ENCODE measurements at places on chromosomes 12 and 14.

GRCh38 chr14:81275305-81276072, 54.7 kb upstream of the GTF2A1 start:
- no peak for DNase-seq

DNA sequence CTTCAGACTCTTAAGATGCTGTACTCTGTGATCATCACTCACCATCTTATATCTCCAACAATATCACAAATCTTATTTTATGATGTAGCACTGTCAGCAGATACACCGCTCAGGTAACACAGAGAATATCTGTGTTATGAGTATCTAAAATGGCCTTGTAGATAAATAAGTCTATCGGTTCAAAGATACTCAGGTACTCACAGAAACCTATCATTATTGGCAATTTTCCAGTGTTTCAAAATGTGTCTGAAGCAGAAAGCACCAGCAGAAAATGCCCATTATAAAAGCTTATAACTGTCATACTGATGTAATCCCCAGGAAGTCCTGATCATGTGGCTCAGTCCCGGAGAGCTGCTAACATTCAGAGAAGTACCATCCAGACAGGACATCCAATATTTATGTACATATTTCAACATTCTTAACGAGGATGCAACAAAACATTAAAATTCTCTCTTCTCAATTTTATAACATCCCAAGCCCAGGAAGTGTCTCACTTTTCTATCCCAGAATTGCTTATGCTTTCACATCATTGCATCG, 190.7 kb upstream of the LMNTD1 start:
- no peak for DNase-seq

GRCh38 chr12:19185262-19185929, 55.9 kb downstream of the PLEKHA5 start:
- no peak for DNase-seq

DNA sequence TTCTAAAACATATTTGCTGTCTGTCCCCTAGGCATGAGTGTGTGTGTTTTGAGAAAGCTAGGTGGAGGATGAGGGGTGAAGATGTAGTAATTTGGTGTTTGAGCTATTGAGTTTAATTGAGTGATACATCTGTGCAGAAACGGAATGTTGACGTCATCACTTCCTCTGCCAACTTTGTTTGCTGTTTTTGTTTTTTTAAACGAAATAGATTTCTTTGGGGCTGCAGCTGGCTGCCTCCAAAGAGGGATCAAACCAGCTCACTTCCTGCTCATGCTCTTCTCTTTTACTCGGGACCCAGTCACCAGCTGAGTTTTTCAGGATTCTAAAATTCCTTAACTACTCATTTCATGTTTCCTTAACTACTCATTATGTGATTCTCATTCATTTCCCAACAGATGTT, 19.5 kb upstream of the CRACR2A start:
- DNase-seq, result peak; percentile 85

DNA sequence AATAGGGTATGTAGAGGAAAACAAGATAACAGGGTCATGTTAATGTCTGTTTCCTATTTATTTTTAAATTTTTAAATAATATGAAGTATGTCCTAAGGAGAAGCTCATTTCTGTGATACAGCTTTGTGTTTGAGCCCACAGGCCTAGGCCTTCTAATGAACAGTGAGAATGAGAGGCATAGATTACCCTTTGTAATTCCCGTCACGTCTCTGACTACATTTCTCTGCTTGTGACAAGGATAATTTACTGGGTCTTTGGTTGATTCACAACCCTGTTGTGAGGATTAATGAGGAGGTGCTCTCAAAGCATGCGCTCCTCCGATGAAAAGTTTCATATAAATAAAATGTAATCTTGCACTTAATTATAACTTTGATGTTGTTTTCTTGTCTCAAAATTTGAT, 56.1 kb downstream of the SYT10 start:
- DNase-seq, result no peak

GRCh38 chr14:102417001-102417431, 54.3 kb downstream of the TECPR2 start:
- no peak for DNase-seq

DNA sequence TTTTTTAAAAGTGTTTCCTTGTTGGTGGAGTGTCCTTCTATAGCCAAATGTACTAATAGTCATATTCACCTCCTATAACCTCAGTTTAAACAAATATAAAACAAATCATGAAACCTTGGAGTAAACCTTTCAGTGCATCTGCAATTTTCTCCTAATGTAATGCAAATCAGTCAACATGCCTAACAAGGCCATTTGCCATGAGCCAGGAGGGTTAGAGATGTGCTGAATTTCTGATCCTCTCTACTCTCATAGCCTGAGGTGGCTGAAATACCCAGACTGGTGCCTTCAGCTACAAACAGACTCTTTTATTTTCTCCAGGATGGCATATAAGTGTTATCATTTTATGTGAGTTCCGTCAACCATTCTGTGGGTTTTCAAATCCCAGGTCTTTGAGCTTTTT, 908.1 kb downstream of the GALC start:
- DNase-seq, result no peak

DNA sequence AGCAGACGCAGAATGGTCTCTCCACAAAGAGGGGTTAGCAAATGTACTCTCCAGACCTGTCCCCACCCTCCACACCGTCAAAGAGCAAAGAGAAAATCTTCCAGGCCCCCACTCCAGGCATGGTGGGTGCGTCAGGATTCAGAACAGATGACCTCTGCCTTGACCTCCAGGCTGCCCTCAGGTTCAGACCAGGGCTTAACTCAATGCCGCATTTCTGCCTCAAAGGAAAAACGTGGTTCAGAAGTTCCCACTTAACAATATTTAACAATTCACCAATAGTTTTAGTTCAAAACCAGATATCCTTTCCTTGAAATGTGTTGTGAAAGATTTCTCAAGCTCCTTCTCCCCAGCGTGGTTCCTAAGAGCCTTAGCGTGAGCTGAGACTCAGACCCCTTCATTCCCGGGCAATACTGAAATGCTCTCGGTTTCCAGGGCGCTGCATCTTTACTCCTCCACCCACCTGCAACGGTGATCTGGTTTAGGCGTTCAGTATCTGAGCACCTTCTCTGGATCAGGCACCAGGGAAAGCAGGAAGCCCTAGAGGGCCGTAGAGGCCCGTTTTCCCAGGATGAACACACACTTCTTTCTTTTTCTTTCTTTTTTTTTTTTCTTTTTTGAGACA, 22.9 kb downstream of the HSP90AA1 start:
- no peak for DNase-seq

All from cardiac fibroblast (primary cell).